ENCODE measurements at places on chromosomes 5 and 9. TPM values are rescaled to one million over a fixed set of nuclear protein-coding genes. Genes with fewer than 3 reads are reported as not detected.

MLANA gene
- polyA plus RNA-seq: 1.7 TPM

ALDH1A1 gene
- 43.1 TPM for polyA plus RNA-seq

FAXDC2 gene
- 46.1 TPM for polyA plus RNA-seq

SERF1A gene
- 5.9 TPM for polyA plus RNA-seq

DBH gene
- 2.2 TPM for polyA plus RNA-seq

CTXN3 gene
- polyA plus RNA-seq: not detected

SEMA6A gene
- polyA plus RNA-seq: 31.1 TPM

CCDC171 gene
- polyA plus RNA-seq: 12.3 TPM

CCDC180 gene
- polyA plus RNA-seq: 24.1 TPM

SLC12A2 gene
- polyA plus RNA-seq: 40.8 TPM

DNAH5 gene
- polyA plus RNA-seq: 1.8 TPM

- DNase-seq: no peak
Observed at GRCh38 chr9:108837530-108837929, 18.3 kb downstream of the ACTL7B start.

DNA sequence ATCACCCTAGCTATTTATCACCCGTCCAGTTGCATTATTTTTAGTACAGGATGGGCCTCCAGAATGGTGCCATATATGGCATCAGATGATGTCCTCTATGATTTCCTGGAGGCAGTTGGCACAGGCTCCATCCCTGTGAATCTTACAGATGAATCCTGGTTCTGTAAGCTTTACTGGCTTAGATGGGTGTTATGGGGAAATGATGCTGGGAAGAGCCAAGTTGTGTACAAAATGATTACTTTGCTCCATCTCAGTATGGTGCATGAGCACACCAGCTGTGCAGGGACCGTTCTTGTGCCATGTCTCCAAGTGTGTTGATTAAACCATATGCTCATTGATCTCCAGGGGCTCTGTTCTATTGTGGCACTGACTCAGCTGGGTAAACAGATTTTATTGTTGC is 755.7 kb downstream of the TLR4 start:
- DNase-seq: no peak

DNA sequence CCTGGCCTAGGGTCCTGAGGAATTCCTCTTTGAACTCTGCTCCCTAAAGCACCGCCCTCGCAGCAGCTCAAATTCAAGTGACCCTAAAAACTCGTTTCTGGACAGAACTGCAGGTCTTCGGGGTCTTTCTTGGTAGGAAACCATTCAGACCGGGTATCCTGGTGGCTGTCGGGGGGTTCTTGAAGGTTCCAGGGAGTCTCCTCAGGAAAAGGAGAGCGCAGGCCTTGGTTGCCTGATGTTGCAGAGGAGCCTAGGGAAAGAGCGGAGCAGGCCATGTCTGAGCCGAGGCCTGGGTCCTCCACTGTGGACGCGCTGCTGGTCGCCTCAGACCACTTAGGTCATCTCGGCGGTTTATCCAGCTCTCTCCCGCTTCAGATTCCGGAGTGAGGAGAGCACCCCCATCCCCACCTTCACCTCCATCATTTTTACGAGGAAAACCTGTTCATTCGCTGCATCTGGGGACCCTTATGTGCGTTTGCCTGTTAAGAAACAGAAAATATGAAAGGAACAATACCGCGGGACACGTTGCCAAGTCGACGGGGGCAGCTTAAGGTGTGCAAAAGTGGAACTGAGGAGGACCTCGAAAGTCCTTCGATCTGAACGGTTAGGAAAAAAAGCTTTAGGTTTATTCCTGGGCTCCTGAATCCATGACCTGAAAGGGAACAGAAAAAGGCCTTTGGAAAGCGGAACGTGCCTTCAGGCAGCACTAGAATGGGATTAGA is 299.4 kb downstream of the PARP8 start:
- no peak for DNase-seq

DNA sequence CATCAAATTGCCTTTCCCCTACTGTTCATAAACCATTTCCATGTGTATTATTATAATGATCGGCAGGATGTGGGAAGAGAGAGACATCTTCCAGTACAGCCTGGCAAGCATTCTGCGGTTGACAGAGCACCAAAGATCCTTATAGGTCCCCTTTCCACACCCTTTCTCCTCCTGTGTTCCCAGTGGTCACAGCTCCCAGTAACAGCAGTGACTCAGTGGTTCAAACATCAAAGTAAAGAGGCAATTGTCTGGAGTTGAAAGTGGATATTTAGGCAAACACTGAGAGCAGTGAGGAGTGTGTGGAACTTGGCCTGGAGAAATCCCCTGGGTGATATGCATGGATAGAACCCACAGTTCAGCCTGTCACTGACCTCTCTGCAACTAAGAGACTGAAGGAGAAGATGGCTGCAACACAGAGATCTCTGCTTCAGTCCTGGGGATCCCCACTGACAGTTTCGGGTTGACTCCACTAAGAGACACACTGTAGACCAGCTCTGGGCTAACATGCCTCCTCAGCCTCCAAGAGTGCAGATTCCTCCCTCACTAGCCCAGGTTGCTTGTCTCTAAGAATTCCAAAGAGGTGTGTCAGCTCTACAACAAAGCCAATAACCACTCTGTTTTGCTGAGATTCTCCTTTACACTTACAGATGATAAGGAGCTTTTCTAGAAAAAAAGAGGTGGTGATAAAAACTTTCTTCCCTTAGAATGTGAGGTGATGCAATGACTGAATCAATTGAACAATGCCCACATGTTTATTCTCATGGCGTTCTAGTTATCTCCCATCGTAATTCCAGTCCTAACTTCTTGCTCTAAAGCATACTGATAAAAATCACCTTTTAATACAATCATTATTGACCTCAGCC is 94.4 kb upstream of the IL6ST start:
- no peak for DNase-seq

GRCh38 chr9:72022841-72023240 is 37.6 kb downstream of the C9orf57 start:
- DNase-seq: no peak

DNA sequence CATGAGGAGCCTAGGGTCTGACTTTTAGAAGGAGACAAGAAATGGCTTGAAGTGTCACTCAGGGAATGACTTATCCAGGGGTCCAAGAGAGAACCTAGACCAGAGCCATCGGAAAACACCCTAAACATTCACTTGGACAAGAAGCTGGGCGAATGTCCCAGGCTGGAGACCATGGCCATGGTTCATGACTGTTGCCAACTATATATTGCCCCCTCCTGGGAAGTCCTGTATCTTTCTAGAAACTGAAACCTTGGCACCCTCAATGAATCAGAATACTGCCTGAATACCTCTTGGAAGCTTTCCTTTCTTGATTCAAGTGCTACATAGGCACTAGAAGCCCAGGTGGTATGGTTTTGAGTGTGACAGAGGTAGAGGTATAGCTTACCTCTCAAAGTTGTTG is 29.9 kb downstream of the TRMO start:
- DNase-seq: no peak

- DNase-seq: no peak
Observed at GRCh38 chr5:75536694-75537360, 25.1 kb downstream of the POLK start.

GRCh38 chr9:116157436-116158138 is 4.0 kb downstream of the PAPPA start:
- DNase-seq: no peak

GRCh38 chr9:108475813-108476212 is 380.0 kb downstream of the ACTL7B start:
- DNase-seq: no peak

- no peak for DNase-seq
Observed at GRCh38 chr5:100157066-100157465, 378.1 kb upstream of the FAM174A start.

DNA sequence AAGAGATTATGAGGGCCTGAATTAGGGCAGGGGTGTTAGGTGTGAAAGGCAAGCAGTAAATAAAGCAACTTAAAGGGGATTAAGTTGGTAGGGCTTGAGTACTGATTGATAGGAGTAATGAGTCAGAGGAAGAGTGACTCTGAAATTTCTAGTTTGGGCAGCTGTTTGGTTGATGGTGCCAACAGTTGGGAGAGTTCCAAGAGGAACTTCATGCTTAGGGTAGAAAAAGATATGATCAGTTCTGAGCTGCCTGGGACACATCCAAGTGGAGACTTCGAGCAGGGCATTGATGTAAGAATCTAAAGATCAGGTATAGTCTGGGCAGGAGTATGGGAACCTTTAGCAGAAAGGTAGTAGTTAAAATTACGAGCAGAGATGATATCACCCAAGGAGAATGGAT is 10.2 kb downstream of the MAMDC2 start:
- DNase-seq: no peak

DNA sequence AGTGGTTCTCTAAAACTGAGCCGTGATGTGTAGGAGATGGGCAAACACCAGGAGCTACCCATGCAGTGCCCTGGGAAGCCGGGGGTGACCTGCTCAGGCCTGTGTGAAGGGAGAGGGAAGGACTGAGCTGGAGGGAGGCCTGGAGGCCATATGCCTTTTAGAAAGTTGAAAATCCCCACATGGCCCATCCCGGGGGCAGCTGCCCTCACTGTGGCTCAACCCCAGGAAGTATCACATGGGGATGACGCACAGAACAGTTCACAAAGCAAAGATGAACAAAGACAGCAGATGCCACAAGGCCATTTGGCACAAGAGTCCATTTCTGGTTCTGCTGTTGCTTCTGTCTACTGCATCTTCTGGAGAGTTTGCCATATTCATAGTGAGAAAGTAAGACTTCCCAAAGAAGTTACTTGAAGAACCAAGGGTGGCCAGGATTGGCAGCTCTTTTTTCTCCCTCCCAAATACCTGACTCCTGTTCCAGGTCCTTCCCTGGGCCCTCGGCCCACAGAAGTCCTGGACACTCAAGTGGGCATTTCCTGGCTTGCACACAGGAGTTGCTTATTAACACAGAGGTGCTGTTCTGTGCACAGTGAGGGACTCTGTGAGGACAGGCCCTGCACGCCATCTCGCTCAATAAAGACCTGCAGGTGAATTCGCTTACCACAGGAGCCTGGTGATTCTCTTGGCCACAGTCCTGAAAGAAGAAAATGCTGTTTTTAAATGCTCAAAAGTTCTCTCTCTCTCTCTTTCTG is 25.1 kb downstream of the ACSL6 start:
- no peak for DNase-seq

Measured in right lung (tissue), 10 donors.